ENCODE measurements at places on chromosomes 6 and 20. TPM values are rescaled to one million over a fixed set of nuclear protein-coding genes. Genes with fewer than 3 reads are reported as not detected.

Gene REM1
- total RNA-seq: not detected

Gene MYLK2
- not detected for total RNA-seq

Gene BMP7
- 59.8 TPM for total RNA-seq

Gene ZNF391
- total RNA-seq: 1.3 TPM

Gene MTO1
- total RNA-seq: 27.8 TPM

Gene LINC00237
- total RNA-seq: not detected

Gene COL11A2
- 0.38 TPM for total RNA-seq

Gene PIM1
- total RNA-seq: 206 TPM
